GOT3 (cell line): ENCODE measurements at places on chromosomes 5 and 9.

- DNase-seq: no peak
Measured at GRCh38 chr9:133715866-133716563, 22.1 kb downstream of the SARDH start.

DNA sequence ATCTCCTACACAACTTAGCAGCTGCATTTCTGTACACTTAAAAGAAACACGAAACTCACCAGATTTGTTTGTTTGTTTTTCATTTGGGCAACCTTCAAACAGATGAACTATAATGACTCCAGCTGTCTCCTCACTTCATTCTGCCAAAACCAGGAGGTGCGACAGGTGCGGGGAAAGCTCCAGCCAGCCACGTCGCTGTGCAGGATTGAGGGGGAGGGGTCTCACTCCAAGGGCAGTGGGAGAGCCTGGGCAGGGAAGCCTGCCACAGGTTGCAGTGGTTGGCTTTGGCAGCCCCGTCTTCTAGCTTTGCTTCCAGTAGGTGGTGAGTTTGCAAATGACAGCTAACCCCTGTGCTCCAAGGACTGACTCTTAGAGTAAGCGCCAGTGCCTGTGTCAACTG, 215.8 kb downstream of the CEMIP2 start:
- no peak for DNase-seq

GRCh38 chr5:150143350-150144245, 12.0 kb downstream of the PDGFRB start:
- DNase-seq: peak; percentile 41

DNA sequence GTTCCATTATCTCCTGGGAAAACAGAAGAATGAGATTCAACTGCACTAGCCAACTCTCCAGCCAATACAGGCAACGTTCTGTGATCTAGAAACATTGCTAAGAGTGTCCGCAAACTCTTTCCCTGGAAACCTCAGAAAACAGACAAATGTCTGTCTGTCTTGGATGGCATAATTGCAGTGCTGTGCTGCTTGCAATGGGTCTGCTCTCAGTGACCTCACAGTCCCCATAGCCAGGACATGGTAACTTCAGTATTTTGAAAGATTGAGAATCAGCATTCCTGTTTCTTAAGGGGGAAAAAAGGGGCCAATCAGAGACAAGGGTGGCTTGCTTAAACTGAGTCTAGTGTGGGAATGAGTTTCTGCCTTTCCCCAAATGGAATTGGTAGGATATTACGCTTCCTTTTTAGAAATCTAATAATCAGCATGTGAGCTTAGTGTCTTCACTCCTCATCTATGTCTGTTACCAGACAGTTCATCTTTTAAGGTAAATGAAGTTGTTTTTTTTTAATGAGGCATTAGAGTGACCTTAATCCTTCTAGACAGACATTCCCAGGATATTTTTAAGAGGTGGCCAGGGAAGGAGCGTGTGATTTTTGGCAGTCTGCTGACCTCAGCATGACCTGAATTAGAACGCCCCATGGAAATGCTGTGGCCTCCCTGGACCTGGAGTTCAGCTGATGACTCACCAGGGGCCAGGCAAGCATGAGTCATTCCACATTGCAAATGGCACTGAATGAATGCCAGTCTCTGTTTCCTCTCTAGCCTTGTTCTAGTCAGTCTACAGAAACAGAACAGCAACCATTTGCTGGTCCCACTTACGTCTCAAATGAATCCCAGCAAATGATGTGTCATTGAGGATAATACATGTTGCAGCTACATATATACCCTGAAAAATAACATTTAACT, 210.2 kb upstream of the ACTBL2 start:
- peak; percentile 4 for DNase-seq

- DNase-seq: no peak
Measured at GRCh38 chr9:27019589-27019988, 14.1 kb upstream of the LRRC19 start.

GRCh38 chr9:92711844-92712243, 41.9 kb upstream of the IPPK start:
- no peak for DNase-seq

- no peak for DNase-seq
Measured at GRCh38 chr5:143471666-143472464, 68.4 kb upstream of the NR3C1 start.

GRCh38 chr9:4815381-4815956, 22.7 kb downstream of the RCL1 start:
- DNase-seq: no peak

GRCh38 chr5:73448463-73449136, at the start of gene FOXD1:
Gene FOXD1 (minus strand): TSS chr5:73448777. CDS start chr5:73448362, 415 bp downstream.
- DNase-seq: peak; percentile 56

GRCh38 chr5:77437194-77437593, 54.9 kb downstream of the WDR41 start:
- no peak for DNase-seq

- no peak for DNase-seq
Measured at GRCh38 chr9:37374892-37375291, 47.6 kb upstream of the GRHPR start.

- no peak for DNase-seq
Measured at GRCh38 chr9:110104261-110104809, 103.6 kb downstream of the C9orf152 start.

- no peak for DNase-seq
Measured at GRCh38 chr9:84315278-84315877, 25.2 kb downstream of the SLC28A3 start.

- no peak for DNase-seq
Measured at GRCh38 chr5:3276896-3277295, 318.7 kb upstream of the IRX1 start.

DNA sequence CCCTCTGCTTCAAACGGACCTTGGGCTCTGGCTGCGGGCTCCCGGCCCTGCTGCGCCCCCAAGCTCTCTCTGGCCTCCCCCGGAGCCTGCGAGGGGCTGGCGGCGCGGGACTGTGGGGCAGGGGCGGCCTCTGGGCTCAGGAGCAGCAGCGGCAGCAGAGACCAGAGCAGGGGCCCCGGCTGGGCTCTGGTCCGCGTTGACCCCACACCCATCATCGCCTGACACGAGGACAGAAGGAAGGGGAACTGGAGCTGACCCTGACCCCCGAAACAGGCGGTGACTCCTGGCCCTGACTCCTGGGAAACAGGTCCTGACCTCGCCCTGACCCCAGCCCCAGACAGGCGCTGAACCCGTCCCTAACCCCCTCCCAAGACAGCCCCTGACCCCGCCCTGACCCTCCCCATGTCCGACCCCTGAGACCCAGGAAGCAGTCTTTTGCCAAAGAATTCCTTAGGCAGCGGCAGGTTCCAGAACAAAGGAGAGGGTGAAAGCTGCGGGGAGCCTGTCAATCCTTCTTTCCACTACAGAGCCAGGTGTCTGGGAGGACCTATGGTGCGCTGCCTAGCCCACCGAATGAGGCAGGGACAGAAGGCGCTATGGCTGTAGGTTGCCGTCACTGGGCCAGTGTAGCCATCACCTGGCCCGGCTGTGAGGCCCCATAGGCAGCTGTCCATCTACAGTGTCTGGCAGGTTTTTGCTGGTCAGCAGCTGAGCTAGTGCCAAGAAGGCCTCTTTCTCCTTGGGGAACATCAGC, 74.7 kb upstream of the SPTLC1 start:
- no peak for DNase-seq

GRCh38 chr9:96048104-96048955, 172.8 kb downstream of the ERCC6L2 start:
- DNase-seq: no peak
